Astrocyte (in vitro differentiated cells and primary cell): ENCODE measurements at places on chromosomes 5 and 9. TPM values are rescaled to one million over a fixed set of nuclear protein-coding genes. Genes with fewer than 3 reads are reported as not detected.

NTRK2 gene
- total RNA-seq: 4.6 and 4.8 TPM in 2 replicates

RNF208 gene
- total RNA-seq: 4.3 and 4.9 TPM in 2 replicates

- no peak for DNase-seq
Measured at GRCh38 chr5:179912386-179912785, 4.7 kb upstream of the TBC1D9B start.

NR5A1 gene
- 0.26 TPM in 1 of 2 replicates, not detected in the other for total RNA-seq

GRCh38 chr9:79766091-79766490 is 194.3 kb downstream of the TLE4 start:
- no peak for DNase-seq

- DNase-seq: no peak
Measured at GRCh38 chr5:15080219-15080618, 208.6 kb upstream of the ANKH start.

PDCD1LG2 gene
- total RNA-seq: 8.8 and 9.4 TPM in 2 replicates
